Left ventricle myocardium inferior (tissue), 1 donor: ENCODE measurements at places on chromosomes 16 and 17. TPM values are rescaled to one million over a fixed set of nuclear protein-coding genes. Genes with fewer than 3 reads are reported as not detected.

DNA sequence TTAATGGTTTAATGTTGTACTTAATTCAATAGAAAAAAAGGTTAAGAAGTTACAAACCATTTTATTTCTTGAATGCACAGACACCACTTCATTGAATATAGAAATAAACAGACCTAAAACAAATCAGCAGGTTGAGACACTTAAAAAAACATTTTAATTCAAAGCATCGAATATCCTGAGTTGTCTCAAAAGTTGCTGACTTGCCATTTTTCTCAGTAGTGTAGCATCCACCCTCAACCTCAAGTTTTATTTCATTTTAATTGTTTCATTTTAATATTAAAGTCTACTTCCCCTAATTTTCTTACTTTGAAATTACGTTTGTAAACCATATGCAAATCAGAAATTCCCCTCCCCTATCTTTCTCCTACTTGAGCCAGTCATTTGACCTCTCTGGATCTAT, 5.8 kb upstream of the MED13 start:
- H3K36me3 ChIP-seq, result no peaks in the 10 kb centered on the region

DNA sequence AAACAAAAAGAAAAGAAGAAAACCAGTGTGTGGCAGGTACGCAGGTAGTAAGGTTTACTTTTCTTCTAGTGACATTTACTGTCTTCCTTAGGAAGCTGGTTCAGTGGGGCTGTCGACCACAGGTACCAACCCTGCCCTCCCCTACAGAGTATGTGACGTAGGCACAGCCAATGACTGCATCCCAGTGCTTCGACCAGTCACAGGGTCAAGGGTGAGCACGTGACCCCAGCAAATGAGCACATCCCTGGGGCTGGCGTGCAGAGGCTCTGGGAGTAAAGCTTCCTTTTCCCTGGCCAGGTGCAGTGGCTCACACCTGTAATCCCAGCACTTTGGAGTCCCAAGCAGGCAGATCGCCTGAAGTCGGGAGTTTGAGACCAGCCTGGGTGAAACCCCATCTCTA, 38.9 kb upstream of the PLCG2 start:
- no peak overlapping the region for H3K4me3 ChIP-seq
- no peaks in the 10 kb centered on the region for H3K36me3 ChIP-seq
- H3K27ac ChIP-seq, result no peak overlapping the region

- no peaks in the 10 kb centered on the region for H3K27me3 ChIP-seq
- no peak for DNase-seq
- H3K4me1 ChIP-seq, result no peaks in the 10 kb centered on the region
- H3K4me3 ChIP-seq, result no peak overlapping the region
- no peak overlapping the region for H3K27ac ChIP-seq
- no peaks in the 10 kb centered on the region for H3K36me3 ChIP-seq
Measured at GRCh38 chr16:51624080-51624775, 473.2 kb upstream of the SALL1 start.

Gene XAF1
- 18.6 TPM for total RNA-seq

Gene HES7
- not detected for total RNA-seq

Gene TP53TG3C
- 0.58 TPM for total RNA-seq
